ENCODE measurements at places on chromosomes 2 and 18. TPM values are rescaled to one million over a fixed set of nuclear protein-coding genes. Genes with fewer than 3 reads are reported as not detected.

ALK gene
- not detected for total RNA-seq

UXS1 gene
- 44.7 TPM for total RNA-seq

LINC00305 gene
- total RNA-seq, result not detected

TSGA10 gene
- total RNA-seq, result 1.3 TPM

SCG2 gene
- not detected for total RNA-seq

CHRNG gene
- total RNA-seq, result not detected

All from hair follicular keratinocyte (primary cell).